Fibroblast of villous mesenchyme (primary cell): ENCODE measurements at places on chromosomes 1 and 21. TPM values are rescaled to one million over a fixed set of nuclear protein-coding genes. Genes with fewer than 3 reads are reported as not detected.
A peak's percentile ranks its signal among the peaks of the same experiment; 100 is the strongest.

Gene MANEAL
- 0.43 and 0.97 TPM in 2 replicates for total RNA-seq

DNA sequence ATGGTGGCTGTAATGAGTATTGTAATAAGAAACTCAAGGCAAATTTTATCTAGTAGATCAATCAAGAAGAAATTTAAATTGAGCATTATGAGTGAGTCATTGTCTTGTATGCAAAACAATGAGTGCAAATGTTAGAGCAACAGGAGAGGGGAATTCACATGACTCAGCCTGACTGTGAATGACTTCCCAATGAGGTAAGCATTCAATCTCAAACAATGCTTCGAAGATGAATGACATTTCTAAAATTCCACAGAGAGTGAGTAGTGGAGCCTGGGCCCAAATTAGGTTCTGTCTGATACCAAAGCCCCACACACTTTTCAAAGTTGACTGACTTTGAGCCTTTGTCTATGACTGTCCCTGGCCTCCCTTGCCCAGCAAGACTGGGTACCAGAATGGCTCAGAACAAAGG, 738.0 kb downstream of the PTPRU start:
- DNase-seq: peak; percentile 46

GRCh38 chr1:199075792-199076191, 437.0 kb downstream of the PTPRC start:
- DNase-seq: no peak

DNA sequence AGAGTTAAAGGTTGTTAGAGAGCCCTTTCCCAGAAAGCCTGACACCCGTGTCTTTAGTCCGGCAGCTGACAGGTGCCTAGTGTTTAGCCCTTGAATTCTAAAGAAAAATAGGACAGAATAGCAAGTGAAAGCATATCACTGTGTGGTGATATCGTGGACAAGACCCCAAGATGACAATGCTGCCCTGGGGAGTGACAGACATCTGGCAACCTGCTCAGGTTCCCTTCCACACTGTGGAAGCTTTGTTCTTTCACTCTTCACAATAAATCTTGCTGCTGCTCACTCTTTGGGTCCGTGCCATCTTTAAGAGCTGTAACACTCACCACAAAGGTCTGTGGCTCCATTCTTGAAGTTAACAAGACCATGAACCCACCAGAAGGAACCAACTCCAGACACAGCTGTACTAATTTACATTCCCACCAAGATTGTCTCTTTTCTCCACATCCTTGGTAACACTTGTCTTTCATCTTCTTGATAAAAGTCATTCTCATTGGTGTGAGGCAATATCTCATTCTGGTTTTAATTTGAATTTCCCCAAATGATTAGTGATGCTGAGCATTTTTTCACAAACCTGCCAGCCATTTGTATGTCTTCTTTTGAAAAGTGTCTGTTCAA, 107.6 kb upstream of the SGIP1 start:
- no peak for DNase-seq
